ENCODE measurements at places on chromosomes 11 and 22.

DNA sequence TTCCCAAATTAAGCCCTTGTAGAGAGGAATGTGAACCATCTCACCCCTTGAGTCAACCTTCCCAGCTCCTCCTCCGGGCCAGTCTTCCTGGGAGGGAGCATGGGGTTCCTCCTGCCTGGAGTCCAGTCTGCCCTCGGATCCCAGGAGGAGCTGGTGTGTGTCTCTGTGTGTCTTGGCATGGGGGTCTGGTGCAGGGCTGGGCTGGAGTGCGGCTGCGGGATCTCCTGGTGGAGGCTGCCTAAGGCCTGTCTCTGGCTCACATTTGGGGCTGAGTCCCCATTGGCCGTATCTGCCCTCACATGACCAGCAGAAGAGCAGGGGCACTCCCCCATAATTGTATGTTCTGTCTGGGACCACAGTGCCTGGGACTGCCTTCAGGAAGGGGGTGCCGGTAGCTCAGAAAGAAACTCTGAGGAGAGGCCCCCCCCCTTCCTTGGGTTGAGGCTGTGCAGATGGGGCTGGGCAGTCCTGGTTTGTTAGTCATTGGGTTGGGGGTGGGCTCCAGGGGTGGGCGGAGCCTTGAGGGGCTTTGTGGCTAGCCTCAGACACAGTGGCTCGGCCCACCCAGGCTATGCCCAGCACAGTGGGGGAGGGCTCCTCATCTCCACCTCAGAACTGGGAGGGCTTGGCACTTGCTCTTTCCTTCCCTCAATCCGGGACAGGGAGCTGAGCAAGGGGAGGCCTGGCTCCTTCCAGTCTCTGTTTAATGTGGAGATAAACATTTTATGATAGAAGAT lies 2.9 kb downstream of the C1QTNF5 start:
- DNase-seq = no peak

GRCh38 chr22:20268279-20269012 lies at the start of gene RTN4R:
Gene RTN4R (minus strand): TSS chr22:20268318. CDS start chr22:20268092, 226 bp downstream.
- DNase-seq = peak; percentile 32

- no peak for DNase-seq
These were observed 32.2 kb upstream of the SYT7 start for GRCh38 chr11:61613051-61613450.

GRCh38 chr11:45676522-45677095 lies 11.2 kb upstream of the CHST1 start:
- no peak for DNase-seq

DNA sequence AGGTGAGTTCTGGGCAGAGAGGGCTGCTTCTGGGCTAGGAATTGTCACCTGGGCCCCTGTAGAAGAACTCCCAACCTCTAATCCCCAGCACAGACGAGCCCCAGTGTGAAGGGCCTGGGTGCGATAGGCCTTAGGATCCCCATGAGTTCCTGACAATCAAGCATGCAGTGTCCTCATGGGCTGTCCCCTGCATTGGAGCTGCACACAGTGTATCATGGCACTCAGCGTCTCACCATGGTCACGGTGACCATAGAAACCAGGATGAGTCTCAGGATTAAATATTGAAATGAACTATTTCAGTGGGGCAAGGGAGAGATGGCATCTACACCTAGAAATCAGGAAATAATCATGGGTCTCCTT lies 292 bp downstream of the SCGB2A1 start:
- DNase-seq = no peak

GRCh38 chr11:122028545-122028944 lies 87.5 kb downstream of the BLID start:
- no peak for DNase-seq
